Small intestine (tissue), 16 donors: ENCODE measurements at places on chromosomes 16 and 17.

- no peaks in the 10 kb centered on the region for H3K36me3 ChIP-seq
- H3K27ac ChIP-seq = no peak overlapping the region
- DNase-seq = no peak
- H3K4me1 ChIP-seq = peaks cover 40% of the 10 kb centered on the region
- H3K27me3 ChIP-seq = no peaks in the 10 kb centered on the region
Measured at GRCh38 chr17:57366177-57366557, 109.8 kb downstream of the MSI2 start.

DNA sequence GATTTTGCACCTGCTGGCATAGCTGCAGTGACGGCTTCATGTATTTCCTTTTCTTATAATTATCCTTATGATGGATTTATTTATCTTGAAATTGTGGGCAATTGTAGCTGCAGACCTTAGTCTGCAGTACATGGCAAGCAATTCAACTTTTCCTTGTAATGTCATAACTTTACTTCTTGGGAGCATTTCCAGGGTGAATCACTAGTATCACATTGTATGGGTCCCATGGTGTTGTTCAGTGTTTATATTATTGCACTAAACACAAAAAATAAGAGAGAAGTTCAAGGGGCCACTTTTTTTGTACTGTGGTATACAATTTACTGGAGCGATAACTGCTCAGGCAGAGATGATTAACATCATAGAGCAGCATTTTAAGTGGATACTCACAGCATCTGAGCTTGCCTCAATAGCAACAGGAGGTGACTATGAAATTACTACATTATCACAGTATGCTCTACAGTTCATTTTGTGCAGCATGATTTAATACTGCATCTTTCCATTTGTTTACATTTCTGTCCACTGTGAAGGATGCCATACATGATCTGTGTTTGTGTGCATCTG lies 169.5 kb downstream of the STX8 start:
- no peaks in the 10 kb centered on the region for H3K36me3 ChIP-seq
- DNase-seq = no peak
- no peak overlapping the region for H3K4me3 ChIP-seq
- no peaks in the 10 kb centered on the region for H3K4me1 ChIP-seq

- H3K36me3 ChIP-seq = no peaks in the 10 kb centered on the region
- DNase-seq = no peak
- H3K27me3 ChIP-seq = no peaks in the 10 kb centered on the region
- no peak overlapping the region for H3K4me3 ChIP-seq
- H3K27ac ChIP-seq = no peak overlapping the region
Measured at GRCh38 chr16:50296807-50297206, 30.5 kb downstream of the ADCY7 start.

DNA sequence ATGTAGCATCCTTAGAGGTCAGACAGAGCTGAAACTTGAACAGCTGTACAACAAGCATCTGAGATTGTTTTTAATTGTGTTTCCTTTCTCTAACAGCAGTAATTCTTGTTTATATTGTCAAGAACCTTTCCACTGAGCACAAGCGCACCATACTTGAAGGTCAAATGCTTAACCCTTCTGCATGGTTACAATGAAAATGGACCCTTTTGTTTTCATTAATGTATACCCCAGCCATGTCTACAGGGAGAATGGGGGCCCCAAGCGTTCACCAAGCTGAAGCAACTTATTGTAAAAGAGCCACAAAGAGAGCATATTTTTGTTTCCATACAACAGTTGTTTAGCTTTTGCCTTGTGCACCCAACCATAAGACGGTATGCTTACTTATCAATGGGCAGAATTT lies 210.8 kb downstream of the FTO start:
- H3K4me1 ChIP-seq = peaks cover 6% of the 10 kb centered on the region
- H3K36me3 ChIP-seq = no peaks in the 10 kb centered on the region
- no peak for DNase-seq
- H3K27ac ChIP-seq = no peak overlapping the region

GRCh38 chr17:1951920-1952319 lies 73.2 kb downstream of the RTN4RL1 start:
- peaks cover 19% of the 10 kb centered on the region for H3K4me1 ChIP-seq
- no peak overlapping the region for H3K27ac ChIP-seq
- no peak for DNase-seq
- H3K4me3 ChIP-seq = no peak overlapping the region
- H3K36me3 ChIP-seq = no peaks in the 10 kb centered on the region
- H3K27me3 ChIP-seq = no peaks in the 10 kb centered on the region

DNA sequence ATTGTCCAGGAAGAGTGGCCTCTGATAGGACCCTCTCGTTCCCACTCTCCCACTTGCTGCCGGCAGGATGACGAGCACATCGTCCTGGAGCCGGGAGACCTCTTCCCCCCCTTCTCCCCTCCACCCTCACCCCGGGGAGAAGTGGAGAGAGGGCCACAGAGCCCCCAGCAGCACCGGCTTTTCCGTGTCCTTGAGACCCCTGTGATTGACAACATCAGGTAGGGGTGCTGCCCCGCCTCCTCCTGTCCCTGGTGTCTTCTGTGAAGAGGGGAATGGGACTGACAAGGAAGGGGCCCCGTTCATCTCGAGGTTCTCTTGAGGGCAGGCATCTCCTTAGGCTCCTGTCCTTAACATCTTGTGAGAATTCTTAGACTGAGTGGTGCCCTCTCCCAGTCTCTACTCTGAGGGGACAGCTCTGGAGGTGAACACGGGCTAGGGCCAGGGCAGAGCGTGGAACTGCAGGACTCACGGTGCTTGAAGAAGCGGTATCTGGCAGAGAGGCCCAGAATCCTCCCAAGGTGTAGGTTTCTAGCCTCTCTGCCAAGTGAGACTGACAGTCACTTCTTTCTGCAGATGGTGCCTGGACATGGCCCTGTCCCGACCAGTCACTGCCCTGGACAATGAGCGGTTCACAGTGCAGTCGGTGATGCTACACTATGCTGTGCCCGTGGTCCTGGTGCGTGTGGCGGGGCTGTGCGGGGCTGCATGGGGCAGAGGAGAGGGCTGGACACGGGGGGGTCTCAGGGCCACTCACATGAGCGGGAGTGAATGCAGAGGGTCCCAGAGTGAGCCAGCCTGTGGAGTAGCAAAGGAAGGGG lies 26.4 kb downstream of the CASKIN2 start:
- H3K27me3 ChIP-seq = no peaks in the 10 kb centered on the region
- no peak overlapping the region for H3K4me3 ChIP-seq

DNA sequence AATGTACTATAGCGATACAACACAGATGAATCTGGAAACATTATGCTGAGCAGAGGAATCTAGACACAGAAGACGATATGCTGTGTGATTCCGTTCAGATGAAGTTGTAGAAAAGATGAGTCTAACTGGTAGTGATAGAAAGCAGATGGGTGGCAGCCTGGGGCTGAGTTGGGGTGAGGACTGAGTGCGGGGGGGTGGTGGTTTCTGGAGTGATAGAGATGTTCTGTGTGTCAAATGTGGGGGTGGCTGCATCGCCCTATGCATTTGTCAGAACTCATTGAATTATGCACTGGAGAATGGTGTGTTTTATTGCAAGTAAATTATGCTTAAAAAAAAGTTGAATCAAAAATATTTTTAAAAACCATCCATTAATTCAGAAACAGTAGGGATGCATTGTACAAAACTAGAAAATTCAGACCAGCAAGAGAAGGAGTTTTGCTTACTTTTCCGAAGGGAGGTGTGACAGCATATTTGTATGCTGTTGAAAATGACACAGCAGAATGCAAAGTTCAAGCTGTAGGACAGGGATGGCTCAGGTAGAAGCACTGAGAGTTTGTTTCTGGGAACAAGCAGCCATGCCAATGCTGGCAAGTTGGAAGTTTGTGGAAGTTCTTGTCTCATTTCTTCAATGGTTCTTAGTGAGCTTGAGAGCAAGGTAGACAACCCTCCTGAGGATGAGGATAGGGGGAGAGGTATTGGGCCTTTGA lies 13.0 kb upstream of the DRG2 start:
- no peaks in the 10 kb centered on the region for H3K36me3 ChIP-seq
- no peaks in the 10 kb centered on the region for H3K4me1 ChIP-seq
- no peaks in the 10 kb centered on the region for H3K27me3 ChIP-seq
- no peak overlapping the region for H3K27ac ChIP-seq
- DNase-seq = no peak
- H3K4me3 ChIP-seq = no peak overlapping the region

GRCh38 chr17:77698903-77699623 lies 259.4 kb upstream of the TNRC6C start:
- H3K27me3 ChIP-seq = peaks cover 13% of the 10 kb centered on the region
- DNase-seq = no peak
- no peaks in the 10 kb centered on the region for H3K36me3 ChIP-seq
- H3K4me1 ChIP-seq = no peaks in the 10 kb centered on the region

- no peaks in the 10 kb centered on the region for H3K27me3 ChIP-seq
- peaks cover 26% of the 10 kb centered on the region for H3K4me1 ChIP-seq
- H3K4me3 ChIP-seq = no peak overlapping the region
- H3K27ac ChIP-seq = no peak overlapping the region
Measured at GRCh38 chr16:56606476-56607108, 1.8 kb upstream of the MT2A start.

DNA sequence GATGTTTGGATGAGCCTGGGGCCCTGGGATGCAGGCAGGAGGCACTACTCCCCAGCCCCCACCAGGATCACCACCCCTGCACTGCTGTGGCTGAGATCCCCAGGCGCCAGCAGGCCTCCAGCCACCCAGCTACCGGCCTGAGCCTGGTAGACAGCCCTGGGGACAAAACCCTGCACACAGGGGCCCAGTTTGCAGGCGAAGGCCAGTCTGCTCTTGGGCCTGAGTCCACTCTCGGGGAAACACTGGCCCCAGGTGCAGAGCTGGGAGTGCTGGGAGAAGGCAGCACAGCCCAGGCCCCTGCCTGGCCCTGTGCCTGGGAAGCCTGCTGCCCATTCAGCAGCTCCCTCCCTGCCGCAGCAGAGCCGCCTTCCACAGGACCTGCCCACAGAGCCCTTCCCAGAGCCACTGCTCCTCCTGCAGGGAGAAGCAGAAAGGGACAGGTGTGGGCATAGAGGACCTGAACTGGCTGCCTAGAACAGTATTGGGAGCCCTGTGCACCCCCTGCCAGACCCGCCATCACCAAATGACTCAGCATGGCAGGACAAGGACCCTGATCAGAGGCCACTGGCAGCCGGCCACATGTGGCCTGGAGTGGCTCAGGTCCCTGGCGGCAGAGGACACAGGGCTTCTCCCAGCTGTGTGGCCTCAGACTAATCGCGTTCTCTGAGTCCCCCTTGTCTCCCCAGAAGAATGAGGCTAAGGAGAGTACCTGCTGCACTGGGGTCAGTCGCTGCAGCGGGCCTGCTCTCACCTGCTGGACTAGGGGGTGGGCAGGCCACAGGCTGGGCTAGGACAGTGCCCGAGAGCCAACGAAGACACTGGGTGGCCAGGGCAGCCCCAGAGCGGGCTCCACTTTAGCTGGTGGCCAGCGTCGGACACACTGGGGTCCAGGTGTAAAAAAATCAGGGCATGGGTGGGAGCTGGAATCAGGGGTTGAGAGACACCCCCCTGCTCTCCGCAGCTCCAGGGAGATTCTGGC lies 10.7 kb downstream of the MSRB1 start:
- no peak overlapping the region for H3K27ac ChIP-seq
- no peaks in the 10 kb centered on the region for H3K27me3 ChIP-seq
- peaks cover 7% of the 10 kb centered on the region for H3K36me3 ChIP-seq

GRCh38 chr16:2447920-2448583 lies 11.9 kb upstream of the TEDC2 start:
- H3K4me3 ChIP-seq = no peak overlapping the region
- no peak overlapping the region for H3K27ac ChIP-seq
- no peaks in the 10 kb centered on the region for H3K27me3 ChIP-seq

GRCh38 chr16:27286451-27286850 lies 17.9 kb upstream of the NSMCE1 start:
- no peak for DNase-seq
- H3K36me3 ChIP-seq = no peaks in the 10 kb centered on the region
- H3K27ac ChIP-seq = no peak overlapping the region
- no peaks in the 10 kb centered on the region for H3K27me3 ChIP-seq
- no peak overlapping the region for H3K4me3 ChIP-seq

DNA sequence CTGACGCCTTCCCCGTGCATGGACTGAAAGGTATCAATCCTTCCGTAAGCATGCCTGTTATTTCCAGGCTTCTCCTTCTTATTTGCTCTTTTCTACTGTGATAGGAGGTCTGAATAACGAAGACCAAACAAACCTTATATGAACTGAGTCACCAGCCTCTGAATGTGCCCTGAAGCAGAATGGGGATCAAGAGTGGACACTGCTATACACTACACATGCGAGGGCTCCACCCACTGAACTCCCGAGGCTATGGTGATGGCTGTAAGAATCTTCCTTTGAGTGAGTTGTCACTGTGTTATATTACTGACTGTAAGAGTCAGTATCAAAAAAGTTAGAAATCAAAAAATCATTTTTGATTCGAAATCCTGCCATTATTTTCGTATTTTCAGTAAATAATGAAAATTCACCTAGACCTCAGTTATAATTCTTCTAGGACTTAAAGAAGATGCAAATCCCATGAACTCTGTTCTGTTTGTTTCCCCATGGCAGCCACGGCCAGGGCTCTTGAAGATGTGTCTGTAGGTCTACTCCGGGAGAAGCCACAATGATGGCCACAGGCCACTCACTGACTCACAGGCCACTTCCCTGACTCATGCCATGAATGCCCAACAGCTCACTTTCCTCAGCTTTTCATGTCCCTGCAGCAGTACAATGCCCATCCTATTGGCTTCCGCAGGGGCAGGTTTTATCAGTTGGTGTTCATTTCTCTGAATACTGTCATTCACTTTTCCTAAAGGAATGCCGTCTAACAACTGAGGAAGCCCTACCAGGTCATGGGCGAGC lies 54.7 kb downstream of the ZZEF1 start:
- no peaks in the 10 kb centered on the region for H3K4me1 ChIP-seq
- no peak for DNase-seq

GRCh38 chr17:40547785-40548478 lies 17.3 kb downstream of the CCR7 start:
- H3K27ac ChIP-seq = peak overlapping the region; percentile 86
- no peaks in the 10 kb centered on the region for H3K36me3 ChIP-seq
- DNase-seq = no peak
- no peaks in the 10 kb centered on the region for H3K27me3 ChIP-seq

DNA sequence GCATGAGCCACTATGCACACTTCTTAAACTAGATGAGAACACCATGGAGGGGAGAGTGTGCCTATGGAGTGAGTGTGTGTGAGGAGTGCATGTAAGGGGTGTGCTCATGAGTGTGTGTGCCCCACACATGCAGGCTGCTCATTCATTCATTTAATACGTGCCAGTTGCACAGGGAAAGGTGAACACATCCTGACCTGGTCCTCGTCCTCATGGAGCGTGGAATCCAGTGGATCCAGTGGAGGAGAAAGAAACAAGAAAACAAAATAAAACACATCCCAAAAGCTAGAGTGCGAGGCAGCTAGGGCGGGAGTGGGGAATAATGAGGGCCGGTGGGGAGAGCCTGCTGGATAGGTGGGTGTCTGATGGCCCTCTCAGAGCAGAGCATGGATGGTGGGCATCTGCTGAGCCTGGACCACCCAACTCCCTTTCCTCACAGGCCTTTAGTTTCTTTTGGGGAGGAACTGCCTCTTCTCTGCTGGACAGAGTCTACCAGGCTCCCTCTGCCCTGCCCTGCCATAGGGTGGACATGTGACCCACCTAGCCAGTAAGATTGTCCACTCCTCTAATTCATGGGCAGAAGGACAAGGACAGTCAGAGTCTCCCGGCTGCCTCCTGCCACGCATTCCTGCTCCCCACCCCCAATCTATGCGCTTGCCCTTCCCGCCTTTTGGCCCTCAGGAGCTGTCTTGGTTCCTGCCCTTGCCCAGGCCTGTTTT lies 204.3 kb downstream of the RAB11FIP4 start:
- no peak overlapping the region for H3K4me3 ChIP-seq
- no peak overlapping the region for H3K27ac ChIP-seq
- H3K4me1 ChIP-seq = no peaks in the 10 kb centered on the region
- peaks cover 2% of the 10 kb centered on the region for H3K36me3 ChIP-seq
- no peaks in the 10 kb centered on the region for H3K27me3 ChIP-seq
- no peak for DNase-seq

GRCh38 chr17:41579484-41580243 lies 7.0 kb downstream of the KRT14 start:
- no peak overlapping the region for H3K27ac ChIP-seq
- H3K4me1 ChIP-seq = no peaks in the 10 kb centered on the region
- no peaks in the 10 kb centered on the region for H3K27me3 ChIP-seq
- no peaks in the 10 kb centered on the region for H3K36me3 ChIP-seq
- peak; percentile 97 for DNase-seq
